ENCODE measurements at places on chromosomes 4 and X.
A peak's percentile ranks its signal among the peaks of the same experiment; 100 is the strongest.

GRCh38 chr4:89072921-89073320 lies 15.9 kb upstream of the FAM13A start:
- no peak for DNase-seq

DNA sequence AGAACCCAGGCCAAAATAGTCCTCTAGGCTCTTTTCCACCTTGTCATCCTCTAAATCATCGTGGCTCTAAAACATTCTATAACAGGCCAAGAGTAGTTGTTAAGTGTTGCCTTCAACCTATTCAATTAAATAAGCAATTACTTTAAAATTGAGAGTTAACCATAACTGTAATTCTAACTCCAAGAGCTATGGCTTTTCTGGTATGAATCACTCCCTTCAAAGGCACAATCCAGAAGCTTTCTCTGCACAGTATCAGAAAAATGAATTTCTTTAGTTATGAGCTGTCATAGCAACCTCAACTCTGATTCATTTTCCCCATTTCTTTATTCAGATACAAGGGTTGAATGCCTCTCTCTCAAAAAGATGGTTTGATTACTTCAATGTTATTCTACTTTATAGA lies 21.7 kb downstream of the INPP4B start:
- no peak for DNase-seq

DNA sequence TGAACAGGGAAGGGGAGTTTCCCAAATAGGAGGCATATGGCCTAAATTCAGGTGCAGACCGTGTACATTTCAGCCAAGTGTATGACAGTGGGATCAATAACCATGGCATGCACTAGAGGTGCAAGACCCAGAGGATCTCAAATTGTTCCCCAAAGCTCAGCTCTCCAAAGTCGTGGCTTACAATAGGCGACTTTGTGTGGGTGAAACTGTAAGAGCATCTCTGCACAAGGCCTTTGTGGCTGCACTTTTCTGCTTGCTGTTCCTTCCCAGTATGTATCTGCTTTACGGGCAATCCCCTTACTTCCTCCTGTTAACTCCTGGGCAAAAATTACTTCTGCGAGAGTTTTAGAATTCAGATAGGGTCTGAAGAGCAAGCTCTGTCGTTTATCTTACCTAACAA lies 518.3 kb upstream of the ZFP42 start:
- no peak for DNase-seq

- DNase-seq: peak; percentile 47
These were observed 942.3 kb upstream of the SLIT2 start for GRCh38 chr4:19309378-19309777.

GRCh38 chrX:71632923-71633657 lies 14.8 kb upstream of the CXCR3 start:
- DNase-seq: no peak

GRCh38 chr4:2417226-2417764 lies 1.1 kb downstream of the ZFYVE28 start:
- no peak for DNase-seq

Data from fibroblast of skin of left quadriceps (primary cell).